ENCODE measurements at places on chromosomes 6 and 20.
A peak's percentile ranks its signal among the peaks of the same experiment; 100 is the strongest.

- no peak for DNase-seq
These were observed 174.2 kb upstream of the KCNG1 start for GRCh38 chr20:51196991-51197651.

- no peak for DNase-seq
These were observed 30.3 kb downstream of the SEL1L2 start for GRCh38 chr20:13960119-13960518.

DNA sequence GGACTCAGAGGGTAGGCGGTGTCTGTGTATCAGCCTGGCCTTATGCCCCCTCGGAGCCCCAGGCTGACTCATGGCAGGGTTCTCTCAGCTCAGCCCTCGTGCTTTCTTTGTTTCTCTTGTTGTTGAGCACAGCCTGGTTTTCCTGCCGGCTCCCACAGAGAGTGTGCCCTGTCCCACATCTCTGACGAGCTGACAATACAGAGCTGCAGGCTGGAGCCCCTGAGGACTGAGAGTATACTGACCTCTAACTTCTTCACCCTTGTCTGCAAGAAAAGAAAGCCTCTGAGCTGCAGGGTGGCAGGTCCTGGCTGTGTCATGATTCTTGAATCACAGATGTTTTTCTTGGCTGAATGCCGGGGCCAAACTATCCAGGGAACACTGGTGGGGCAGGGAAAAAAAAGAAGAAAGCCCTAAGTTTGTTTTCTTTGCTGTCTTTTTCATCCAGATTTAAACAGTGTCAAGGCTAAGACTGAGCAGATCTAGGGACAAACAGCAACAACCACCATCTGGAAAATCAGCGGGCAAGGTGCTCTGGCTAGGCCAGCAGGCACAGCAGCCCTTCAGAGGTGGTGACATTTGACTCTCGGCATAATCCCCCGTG, 63.3 kb upstream of the ZNF133 start:
- DNase-seq = peak; percentile 73

DNA sequence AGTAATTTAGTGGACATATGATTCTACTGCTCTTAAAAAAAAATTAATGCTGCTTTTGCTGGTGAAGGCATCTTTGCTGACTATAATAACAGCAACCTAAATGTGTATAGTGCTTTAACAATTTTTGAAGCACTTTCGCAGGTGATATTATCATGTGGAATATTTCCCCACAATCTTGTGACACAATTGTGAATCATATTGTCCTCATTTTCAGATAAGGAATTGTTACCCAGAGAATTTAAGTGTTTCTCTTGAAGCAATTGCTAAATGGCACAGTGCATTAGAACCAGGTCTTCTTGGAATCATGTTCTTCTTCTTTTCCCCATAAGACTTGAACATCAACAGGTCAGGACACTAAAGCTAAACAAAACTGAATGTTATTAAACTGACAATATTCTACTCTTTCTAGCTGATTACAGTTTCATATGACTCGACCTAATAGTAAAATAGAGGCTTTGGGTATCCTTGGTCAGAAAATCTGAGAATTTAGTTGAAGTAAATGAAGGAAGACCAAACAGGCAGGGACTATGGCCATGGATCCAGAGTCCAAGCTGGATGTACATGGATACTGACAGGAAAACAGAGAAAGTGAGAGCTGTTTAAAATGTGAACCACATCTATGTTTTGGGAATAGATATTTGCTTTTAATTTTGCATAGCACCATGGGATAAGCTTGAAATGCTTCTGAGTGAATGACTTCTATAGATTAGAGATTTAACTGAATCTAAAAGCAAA, 121.8 kb upstream of the SLC35B3 start:
- peak; percentile 86 for DNase-seq

- no peak for DNase-seq
These were observed 81.7 kb upstream of the PDE10A start for GRCh38 chr6:165744555-165745228.

- DNase-seq = peak; percentile 87
These were observed 154.3 kb downstream of the NFATC2 start for GRCh38 chr20:51388227-51388626.

- DNase-seq = peak; percentile 64
These were observed 67.1 kb upstream of the ZNFX1 start for GRCh38 chr20:49344975-49345374.

DNA sequence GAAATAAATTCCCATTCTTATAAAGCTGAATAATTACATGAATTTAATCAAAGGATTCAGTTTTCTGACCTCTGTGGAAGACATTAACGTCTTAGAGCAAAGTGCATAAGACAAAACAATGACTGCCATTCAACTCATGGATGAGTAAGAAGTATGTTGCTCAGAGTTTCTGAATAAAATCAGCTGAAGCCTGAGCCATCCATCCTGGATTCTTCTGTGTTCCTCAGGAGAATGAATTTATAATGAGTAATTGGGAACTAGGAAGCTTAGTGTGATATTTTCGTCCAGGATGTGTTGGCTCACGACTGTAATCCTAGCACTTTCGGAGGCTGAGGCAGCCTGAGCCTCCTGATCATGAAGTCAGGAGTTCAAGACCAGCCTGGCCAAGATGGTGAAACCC, 62.8 kb downstream of the PERP start:
- DNase-seq = peak; percentile 96

- DNase-seq = no peak
These were observed 25.3 kb downstream of the RBM38 start for GRCh38 chr20:57416296-57417022.

DNA sequence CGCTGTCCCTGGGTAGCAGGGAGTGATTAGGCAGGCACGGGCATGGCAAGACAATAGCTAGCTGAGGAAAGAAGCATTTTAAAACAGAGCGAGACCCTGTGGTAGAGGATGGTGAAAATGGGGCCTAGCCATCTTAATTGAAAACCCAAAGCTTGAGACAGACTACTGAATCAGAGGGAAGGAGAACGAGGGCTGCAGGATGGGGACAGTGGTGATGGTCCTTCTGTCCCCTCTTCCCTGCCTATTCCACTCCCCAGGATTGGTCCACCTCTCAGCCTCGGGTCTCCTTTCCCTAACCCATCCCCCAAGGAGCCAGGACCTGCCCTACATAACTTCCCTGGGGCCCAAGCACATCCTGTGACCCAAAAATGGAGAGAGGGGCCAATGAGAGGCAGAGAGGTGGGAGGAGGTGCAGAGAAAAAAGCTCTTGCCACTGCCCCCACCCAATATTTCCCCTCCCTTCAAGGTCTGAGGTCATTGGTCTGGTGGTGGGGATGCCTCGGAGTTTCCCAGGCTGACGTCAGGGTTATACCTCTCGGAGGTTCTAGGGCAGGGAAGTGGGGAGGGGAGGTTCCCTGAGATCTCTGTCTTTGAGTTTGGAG, 884 bp upstream of the CUTA start:
- DNase-seq = no peak

- DNase-seq = peak; percentile 34
These were observed at the start of gene NECAB3 for GRCh38 chr20:33674294-33675135. NECAB3 (minus strand) TSS chr20:33674428; CDS start chr20:33674352, 76 bp downstream.

DNA sequence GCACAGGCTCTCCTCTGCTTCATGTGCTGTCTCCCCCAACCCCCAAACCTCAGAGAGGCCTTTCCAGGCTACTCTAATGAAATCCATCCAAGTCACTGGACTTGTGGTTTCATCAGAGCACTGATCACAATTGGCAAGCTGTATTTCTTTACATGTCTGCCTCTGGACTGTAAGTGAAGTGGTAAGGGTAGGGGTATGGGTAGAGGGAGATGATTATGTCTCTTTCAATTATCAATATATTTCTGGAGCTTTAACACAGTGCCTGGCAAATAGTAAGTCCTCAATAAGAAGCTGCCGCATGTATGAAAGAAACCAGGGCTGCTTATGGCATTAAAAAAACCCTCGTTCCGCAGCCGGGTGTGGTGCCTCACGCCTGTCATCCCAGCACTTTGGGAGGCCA, 5.4 kb downstream of the TRERF1 start:
- no peak for DNase-seq

- peak; percentile 62 for DNase-seq
These were observed 154.3 kb downstream of the MRPL14 start for GRCh38 chr6:43972913-43973300.

DNA sequence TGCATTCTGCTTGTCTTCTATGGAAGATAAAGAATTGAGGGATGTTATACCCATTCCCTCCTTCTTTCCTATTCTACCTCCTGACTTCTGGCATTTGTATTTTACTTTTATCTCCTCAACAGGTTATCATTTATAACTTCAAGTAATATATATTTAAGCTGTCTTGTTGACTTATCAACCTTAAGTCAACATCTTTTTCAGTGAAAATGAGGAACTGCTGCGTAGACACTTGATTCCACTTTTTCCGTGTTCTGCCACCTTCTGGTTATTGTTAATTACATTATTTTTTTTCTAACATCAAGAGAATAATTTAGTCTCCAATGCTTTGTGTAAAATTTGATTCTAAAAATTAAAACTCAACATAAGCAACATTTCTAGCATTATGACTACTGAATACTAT, 107.5 kb downstream of the PRKN start:
- no peak for DNase-seq

GRCh38 chr6:140571145-140571544, 1196.7 kb upstream of the CITED2 start:
- no peak for DNase-seq

DNA sequence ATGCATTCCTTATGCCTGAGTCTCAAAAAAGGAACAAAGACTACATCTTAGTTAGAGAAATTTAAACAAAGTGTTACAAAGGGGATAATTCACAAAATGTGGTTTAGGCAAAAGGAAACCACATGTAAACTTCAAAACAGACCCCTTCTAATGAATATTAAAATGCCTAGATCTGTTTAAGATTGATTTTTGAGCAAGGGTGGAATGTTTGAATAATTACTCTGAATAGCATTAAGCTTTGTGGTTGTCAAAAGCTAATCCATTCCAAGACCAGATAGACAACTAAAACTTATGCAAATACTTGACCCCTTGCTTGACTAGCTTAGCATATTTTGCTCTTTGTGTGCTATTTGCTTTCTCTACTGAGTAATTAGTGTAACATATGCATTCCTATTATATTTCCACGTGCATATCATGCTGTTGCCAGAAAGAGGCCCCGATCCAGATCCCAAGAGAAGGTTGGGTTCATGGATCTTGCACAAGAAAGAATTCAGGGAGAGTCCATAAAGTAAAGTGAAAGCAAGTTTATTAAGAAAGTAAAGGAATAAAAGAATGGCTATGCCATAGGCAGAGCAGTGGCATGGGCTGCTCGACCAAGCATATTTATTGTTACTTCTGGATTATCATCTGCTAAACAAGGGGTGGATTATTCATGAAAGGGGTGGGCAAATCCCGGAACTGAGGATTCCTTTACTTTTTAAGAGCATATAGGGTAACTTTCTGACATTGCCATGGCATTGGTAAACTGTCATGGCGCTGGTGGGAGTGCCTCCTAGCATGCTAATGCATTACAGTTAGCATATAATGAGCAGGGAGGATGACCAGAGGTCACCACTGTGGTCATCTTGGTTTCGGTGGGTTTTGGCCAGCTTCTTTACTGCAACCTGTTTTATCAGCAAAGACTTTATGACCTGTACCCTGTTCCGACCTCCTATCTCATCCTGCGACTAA, 1193.4 kb upstream of the EYS start:
- no peak for DNase-seq

GRCh38 chr6:126145351-126145750, 159.0 kb downstream of the TRMT11 start:
- DNase-seq = no peak

DNA sequence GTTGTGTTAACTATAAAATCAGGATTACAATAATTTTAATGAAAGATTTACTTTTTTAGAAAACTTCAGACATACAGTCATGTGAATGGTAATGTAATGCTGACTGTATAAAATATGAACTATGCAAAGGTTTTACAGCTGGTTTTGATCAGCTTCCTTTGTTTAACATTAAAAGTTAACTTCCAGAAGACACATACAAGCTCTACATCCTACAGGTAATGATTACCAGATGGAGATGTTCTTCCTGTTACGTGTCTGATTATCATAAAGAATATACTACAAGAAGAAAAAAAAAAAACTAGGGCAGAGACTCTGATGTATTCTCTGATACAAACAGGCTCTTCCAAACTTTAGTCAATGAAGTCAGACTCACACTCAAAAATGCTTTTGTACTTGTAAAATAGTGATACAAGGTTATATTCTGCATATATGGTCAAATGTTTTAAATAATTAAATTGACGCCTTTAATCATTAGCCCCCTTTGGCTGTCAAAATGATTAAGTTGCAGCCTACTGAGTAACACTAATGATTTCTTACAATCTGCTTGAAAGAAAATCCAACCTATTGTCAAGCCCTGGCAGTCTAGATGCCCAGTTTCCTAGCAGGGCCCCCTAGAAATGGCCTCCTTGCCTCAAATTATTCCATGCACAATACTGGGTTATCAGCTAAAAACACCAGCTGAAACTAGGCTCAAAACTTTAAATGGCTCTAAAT, 251.8 kb upstream of the RUNX2 start:
- no peak for DNase-seq

DNA sequence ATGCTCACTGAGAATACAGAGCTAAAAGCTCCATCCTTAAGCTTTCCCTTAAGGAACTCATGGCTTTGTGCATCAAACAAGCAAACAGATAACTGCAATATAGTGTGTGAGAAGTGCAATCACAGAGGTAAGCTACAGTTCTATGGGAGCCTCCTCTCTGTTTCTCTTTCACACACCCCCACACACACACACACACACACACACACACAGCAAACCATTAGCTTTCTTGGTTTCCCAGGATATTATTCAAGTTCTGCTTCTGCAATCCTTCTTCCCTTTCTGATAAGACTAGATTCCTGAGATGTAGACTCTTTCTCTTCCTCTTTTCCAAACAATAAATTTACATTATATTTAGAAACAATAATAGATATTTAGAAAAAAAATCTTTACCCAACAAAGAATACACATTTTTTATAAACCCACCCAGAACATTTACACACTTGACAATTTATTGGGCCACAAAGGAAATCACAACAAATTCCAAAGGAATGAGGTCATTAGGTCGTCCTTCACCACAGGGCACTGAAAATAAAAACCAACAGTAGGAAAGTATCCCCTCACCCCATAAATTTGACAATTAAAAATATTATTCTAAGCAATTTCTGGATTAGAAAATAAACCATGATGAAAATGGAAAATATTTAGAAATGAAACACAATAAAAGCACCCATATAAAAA, 9.3 kb upstream of the GFOD1 start:
- peak; percentile 29 for DNase-seq

- DNase-seq = no peak
These were observed 116.1 kb downstream of the BACH2 start for GRCh38 chr6:90180526-90180925.

- DNase-seq = no peak
These were observed 5.5 kb downstream of the FOXQ1 start for GRCh38 chr6:1317302-1317815.

- DNase-seq = no peak
These were observed 37.1 kb upstream of the F13A1 start for GRCh38 chr6:6357530-6357929.

DNA sequence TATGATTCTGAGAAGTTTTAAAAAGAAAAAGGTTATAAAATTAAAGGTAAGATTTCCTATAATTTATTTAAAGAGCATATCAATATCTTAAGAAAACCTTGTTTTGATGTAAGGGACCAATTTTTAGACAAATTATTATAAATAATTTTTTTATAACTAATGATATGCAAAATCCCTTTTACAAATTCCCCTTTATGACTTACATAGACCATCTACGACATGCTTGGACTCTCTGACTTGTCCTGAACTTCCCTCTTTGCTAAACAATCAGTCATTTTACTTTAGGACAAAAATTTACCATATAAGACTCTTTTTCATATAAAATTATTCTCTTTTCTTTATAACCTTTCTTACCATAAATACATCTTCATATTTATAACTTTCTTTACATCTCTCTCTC, 15.3 kb upstream of the ANGPT4 start:
- no peak for DNase-seq
